ENCODE measurements at places on chromosomes 3 and 15.

DNA sequence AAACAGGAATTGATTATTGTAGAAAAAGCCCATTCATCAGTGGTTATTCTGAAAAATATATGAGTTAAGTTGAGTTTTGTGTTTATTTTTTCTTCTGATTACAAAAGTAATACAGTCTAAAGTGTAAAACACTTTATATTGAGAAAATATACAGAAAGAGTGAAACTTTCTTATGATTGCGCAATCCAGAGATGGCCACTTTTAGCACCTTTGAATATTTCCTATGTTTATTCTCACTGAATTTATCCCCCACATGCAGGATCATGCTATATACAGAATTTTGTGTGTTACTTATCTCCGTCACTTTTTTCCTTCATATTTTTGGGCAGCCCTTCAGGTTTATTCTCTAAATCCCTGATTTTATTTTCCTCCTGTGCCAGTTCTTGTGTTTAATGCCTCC is 285.2 kb downstream of the NAALADL2 start:
- no peak for DNase-seq

GRCh38 chr3:36893826-36894225 is 51.0 kb downstream of the TRANK1 start:
- no peak for DNase-seq

DNA sequence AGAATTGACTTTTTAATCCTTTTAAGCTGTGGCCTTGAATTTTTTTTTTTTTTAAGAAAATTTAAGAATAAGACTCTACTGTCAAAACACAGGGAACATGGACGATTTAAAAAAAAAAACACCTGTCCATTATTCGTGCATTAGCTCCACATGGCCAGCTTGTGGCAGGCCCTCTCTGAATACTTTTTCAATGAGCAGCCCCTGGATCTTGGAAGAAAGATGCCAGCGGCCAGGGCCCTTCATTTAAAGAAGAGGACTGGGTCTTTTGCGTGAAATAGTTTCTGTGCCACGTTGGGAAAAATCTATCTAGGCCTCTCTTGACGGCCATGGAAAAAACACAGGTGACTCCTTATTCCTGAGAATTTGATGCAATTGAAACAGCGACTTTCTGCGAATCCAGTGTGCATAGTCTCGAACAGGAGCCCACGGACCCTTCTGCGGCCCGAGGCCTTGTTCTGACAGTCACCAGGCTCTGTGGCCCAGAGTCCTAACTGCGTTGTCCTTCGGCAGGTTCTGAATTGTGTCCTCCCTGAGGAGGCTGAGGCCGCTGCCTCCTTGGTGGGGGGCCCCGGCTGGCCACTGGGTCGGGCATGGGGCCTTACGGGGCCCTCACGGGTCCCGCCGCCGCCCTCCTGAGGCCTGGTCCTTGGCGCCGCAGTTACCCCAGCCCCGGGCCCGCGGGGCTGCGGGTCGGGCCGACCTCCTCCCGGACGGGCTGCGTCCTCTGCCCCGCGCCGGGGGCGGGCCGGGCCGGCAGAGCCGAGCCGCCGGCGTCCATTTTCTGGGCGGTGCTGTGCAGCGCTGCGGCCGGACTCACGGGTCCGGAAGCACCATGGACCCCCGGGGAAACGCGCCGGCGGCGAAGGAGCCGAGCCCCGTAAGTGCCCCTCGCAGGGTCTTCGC is 33.5 kb downstream of the ZBTB38 start:
- peak; percentile 53 for DNase-seq

GRCh38 chr3:26350853-26351252 is 271.7 kb upstream of the LRRC3B start:
- DNase-seq = no peak

GRCh38 chr15:66912441-66912840 is 153.0 kb upstream of the SMAD3 start:
- DNase-seq = no peak

GRCh38 chr3:195224980-195225580 is 45.9 kb downstream of the XXYLT1 start:
- no peak for DNase-seq

DNA sequence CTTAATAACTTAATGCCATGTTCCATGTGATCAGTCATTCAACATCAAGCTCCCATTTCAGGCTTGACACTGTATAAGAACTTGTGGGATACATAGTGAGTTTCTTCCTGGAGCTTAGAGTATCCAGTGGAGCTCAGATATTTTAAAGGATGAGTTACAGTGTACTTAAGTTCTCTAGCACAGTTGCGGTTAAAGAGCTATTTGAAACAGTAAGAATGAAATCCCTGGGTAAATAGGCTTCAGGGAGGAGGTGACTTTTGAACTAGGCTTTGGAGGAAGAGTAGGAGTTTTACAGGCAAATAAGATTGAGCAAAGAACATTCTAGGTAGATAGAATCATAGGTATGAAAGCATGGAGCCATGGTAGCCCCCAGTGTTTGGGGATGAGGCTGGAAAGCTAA is 3.8 kb downstream of the ZNF592 start:
- no peak for DNase-seq

- no peak for DNase-seq
Observed at GRCh38 chr3:170274641-170275040, 52.4 kb downstream of the PRKCI start.

- DNase-seq = no peak
Observed at GRCh38 chr3:11835028-11835639, 11.6 kb downstream of the TAMM41 start.

GRCh38 chr15:97566961-97567360 is 393.5 kb upstream of the ARRDC4 start:
- no peak for DNase-seq

- no peak for DNase-seq
Observed at GRCh38 chr3:187763850-187764648, 18.8 kb upstream of the BCL6 start.

- no peak for DNase-seq
Observed at GRCh38 chr15:38072348-38073177, 138.1 kb downstream of the TMCO5A start.

DNA sequence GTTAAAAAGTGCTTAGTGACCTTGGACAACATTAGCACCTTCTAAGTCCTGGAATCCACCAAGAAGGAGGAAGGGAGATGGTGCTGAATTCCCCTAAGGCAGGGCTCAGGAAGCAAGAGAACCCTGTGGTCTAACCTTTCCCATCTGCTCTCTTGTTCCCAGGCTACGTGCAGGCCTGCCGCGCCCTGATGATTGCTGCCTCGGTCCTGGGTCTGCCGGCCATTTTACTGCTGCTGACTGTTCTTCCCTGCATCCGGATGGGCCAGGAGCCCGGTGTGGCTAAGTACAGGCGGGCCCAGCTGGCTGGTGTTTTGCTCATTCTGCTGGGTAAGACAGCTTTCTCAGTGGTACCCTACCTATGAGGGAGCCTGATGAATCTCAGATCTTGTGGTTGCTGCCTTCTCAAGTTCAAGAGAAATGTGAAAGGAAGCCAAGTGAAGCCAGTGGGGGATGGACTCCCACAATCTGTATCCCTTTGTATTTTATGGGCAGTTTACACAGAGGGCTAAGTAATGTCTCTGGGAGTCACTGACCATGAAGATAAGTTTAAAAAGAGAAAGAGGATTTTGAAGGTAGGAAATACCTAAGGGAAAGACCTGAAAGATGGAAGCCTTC is 4.4 kb downstream of the CLDN11 start:
- DNase-seq = no peak

DNA sequence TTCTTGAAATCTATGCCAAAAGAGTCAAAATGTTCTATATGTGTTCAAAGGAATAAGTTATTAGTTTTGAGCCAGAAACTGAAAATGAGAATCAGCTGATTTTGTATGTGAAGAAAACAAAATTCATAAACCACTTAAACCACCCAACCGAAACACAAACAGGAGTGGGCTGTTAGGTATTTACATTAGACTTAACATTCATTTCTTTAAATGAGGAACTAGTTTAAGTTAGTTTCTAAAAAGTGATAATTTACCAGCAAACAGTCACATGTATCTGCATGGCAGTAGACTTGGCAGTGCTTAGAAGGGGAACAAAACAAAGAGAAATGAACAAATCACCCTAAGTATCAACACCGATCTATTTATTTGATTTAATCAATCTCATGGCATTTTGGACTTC is 128.0 kb downstream of the GMNC start:
- DNase-seq = no peak

- DNase-seq = no peak
Observed at GRCh38 chr15:51398626-51399025, 57.2 kb downstream of the GLDN start.

DNA sequence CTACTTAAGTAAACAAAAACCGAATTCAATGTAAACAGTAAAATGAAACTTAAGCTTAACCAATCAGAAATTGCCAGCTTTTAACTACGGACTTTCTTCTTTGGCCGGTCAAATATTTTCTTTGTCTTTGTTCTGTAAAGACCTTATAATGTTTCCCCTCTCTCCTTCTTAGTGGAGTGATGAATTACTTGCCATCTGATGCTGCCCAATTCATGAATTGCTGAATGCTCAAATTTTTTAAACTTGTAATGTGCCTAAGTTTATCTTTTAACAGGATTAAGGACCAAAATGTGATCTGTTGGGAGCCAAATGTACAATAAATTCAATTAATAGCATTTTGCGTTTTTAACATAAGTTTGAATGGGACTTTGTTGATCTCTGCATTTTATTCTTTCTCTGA is 345.8 kb upstream of the CBLB start:
- no peak for DNase-seq

- no peak for DNase-seq
Observed at GRCh38 chr15:33559207-33559890, 248.6 kb downstream of the RYR3 start.

DNA sequence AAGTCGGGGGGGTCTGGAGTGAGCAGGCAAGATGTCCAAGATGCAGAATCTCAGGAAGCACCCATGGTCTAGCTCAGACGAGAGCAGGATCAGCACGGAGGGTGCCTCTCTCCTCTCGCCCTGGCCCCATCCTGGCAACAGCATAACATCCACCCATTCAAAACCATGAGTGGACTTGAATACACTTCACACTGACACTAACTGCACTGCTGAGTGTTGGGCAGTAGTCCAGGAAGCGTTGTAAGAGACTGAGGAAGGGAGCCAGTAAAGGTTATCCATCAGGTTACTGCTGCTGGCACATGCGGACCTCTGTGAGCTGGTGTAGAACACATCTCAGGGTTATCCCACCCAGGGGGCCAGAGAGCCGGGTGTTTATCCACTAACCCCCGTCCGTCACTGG is 131.0 kb upstream of the TOPAZ1 start:
- DNase-seq = no peak

DNA sequence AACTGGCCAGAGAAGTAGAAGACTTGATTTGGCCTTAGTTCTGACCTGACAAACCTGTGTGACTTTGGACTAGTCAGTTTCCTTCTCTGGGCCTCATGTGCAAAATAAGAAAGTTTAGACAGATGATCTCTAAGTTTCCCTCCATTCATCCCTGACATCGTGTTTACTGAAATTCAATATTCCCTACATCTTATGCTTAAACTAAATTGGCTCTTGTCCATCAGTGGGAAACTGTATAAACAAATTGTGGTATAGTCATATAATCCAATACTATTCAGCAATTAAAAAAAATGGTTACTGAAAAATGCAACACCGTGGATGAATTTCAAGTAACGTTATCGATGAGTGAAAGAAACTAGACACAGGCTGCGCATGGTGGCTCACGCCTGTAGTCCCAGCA is 64.4 kb upstream of the HRH1 start:
- no peak for DNase-seq

- DNase-seq = no peak
Observed at GRCh38 chr15:64604319-64604718, 143.9 kb downstream of the ZNF609 start.
